ENCODE measurements at places on chromosomes 11 and 22. TPM values are rescaled to one million over a fixed set of nuclear protein-coding genes. Genes with fewer than 3 reads are reported as not detected.

Gene NAALAD2
- under 0.01 TPM for total RNA-seq

Gene NPAS4
- not detected for total RNA-seq

Gene DKK3
- 288 TPM for total RNA-seq

Gene ANO1
- 0.09 TPM for total RNA-seq

Gene ESAM
- 70.7 TPM for total RNA-seq

Gene BAD
- 58.8 TPM for total RNA-seq

Gene HSD17B12
- total RNA-seq = 98.3 TPM

Measured in endothelial cell of coronary artery (primary cell).